ENCODE measurements at places on chromosomes 2 and 18.

GRCh38 chr2:25808006-25808383 is 70.3 kb downstream of the ASXL2 start:
- DNase-seq = no peak

DNA sequence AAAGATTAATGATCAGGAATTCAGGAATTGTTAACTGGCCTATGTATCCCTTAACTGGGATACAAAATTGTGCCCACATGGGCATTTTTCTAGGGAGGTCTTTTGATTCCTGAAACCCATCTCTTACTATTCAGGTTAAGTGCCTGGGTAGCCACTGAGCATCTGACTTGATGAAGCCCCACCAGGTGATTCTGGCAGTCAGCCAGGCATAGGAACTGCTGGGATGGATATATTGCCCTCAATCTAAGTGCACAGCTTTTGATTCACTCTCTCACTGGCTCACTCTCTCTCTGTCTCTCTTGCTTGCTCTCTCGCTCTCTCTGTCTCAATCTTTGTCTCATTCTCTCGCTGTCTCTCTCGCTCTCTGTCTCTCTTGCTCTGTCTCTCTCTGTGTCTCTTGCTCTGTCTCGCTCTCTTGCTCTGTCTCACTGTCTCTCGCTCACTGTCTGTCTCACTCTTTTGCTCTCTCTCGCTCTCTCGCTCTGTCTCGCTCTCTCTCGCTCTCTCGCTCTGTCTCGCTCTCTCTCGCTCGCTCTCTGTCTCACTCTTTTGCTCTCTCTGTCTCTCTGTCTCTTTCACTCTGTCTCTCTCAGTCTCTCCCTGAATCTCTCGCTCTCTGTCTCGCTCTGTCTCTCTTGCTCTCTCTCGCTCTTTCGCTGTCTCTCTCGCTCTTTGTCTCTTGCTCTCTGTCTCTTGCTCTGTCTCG is 22.3 kb downstream of the INPP1 start:
- DNase-seq = no peak

DNA sequence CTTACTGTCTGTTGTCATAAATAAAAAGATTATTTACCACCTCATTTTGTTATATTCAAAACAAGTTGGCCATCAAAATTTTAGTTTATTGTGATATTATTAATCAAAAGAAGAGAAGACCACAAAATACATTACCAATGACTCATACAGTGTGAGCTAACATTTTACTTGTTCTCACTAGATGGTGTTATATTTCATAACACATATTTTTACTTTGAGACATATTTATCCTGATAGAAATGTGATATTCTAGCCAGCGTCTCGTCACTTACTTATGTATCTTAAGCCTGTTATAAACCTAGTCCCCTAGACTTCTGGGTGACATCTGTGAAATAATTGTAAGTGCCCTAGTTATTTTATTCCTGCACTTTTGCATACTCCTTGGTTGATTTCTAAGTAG is 263.2 kb downstream of the CDH7 start:
- no peak for DNase-seq

DNA sequence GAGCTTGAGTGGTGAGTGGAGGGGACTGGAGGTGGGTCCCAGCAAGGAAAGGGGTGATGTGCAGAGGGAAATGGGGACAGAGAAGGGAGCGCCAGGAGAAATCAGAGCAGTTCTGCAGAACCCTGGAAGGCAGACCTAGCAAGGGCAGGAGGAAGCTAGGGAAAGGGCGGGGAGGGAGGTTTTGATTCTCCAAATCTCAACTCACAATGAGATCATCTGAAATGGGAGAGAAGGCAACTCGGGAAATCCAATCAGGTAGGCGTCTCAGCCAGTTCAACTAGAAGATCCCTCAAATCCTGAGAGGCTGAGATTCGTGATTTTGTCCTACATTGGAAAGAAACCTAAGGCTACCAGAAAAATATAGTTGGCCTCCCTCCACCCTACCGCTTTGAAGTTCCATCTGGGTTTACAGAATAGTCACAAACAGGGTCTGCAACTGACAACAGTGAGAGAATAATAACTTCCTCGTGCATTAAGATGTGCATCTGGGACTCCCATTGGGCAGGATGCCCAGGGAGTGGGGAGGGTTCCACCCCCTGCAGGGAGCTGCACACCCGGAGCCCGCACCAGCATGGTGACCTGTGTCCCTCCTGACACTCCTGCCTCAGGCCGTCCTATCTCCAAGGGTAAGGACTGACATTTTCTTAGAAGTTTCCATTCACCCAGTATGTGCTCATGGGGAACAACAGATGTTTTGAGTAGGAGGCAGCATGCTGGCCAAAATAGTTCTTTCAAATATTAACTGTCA is 113.3 kb upstream of the ODC1 start:
- DNase-seq = no peak

All from anterior cingulate cortex (tissue), 58 donors.